Activated naive CD4-positive, alpha-beta T cell treated with anti-CD3 and anti-CD28 coated beads, Interleukin-2, amount 50 U/mL, for 72 hours (primary cell): ENCODE measurements at places on chromosomes 1 and 21. TPM values are rescaled to one million over a fixed set of nuclear protein-coding genes. Genes with fewer than 3 reads are reported as not detected.
A peak's percentile ranks its signal among the peaks of the same experiment; 100 is the strongest.

Gene KLHDC7A
- total RNA-seq: not detected

Gene IVL
- not detected for total RNA-seq

GRCh38 chr1:33258788-33259274 is 2.5 kb downstream of the ZNF362 start:
- DNase-seq: no peak

DNA sequence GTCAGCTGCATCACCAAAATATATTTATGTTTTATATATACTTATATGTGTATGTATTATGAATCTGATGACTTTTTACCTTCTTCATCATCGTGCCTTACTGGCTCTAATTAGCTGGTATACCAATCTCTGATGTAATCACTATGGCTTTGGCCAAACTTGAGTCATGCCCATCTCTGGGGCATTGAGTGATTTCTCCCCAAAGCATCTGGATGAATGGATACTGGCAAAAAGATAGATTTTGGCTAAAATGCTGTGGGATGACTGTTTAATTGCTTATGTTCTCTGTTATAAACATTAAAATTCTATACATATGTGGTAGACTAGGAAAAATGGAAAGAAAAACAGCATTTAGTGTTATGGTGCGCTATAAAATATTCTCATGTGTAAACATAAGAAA is 19.6 kb downstream of the CDKN2C start:
- no peak for DNase-seq

- DNase-seq: no peak
Measured at GRCh38 chr1:166031932-166032571, 134.7 kb downstream of the FAM78B start.

DNA sequence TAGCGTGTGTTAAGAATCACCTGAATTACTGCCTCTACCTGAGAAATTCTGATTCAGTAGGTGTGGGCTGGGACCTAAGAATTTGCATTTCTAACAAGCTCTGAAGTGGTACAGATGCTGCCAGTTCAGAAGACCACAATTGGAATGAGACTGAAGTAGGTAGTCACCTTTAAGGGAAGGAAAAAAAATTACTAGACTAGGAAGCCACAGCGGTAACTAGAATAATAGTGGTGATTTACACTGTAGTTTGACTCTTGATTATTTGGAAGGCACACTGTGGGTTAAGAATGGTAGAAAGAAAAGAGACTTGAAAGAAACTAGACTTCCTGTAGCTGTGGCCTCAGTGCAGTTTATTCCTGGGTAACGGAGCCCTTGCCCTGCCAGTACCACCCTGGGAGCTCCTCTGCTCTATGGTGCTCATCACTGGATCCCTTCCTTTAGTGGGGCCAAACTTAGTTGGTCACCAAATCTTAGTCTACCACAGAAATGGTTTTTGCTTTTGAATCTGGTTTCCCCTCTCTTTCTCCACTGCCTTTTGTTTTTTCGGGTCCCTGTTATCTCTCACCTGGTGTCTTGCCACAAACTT is 43.6 kb downstream of the ARID1A start:
- peak; percentile 19 for DNase-seq

GRCh38 chr1:91011726-91012125 is 10.1 kb downstream of the ZNF644 start:
- DNase-seq: no peak

DNA sequence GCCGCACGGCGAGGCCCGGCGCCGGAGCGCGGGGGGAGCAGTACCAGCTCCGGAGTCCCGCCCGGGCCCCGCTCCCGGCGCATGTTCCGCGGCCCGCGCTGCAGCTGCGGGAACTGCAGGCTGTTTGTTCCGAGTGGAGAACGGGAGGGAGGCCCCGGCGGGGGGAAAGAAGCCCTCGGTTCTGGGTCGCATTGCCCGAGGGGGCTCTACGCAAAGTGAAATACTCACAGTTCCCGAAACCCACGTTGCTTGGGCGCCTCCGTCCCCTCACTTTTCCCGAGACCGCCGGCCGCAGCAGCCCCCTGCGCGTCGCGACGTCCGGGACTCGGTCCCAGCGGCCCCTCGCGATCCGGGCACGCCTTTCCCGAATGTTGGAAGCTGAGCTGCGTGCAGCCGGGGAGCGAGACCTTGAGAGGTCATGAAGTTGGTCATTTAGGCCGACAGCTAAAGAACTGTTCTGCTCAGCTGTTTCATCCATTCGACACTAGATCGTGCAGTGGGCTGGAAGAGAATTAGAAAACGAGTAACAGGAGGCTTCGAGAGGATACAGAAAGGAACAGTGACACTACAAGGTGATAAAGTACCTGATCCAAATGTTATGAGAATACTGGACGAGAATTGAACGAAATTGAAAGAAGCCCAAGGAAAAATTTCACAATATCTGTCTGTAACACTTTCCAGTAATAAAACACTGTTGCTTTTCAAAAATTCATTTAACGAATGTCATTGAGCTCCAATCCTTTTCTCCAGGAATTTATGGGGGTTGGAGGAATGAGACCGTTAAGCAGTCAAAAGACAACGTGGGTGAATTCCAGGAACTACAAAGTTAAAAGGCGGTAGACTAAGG is 657 bp upstream of the LIN9 start:
- no peak for DNase-seq

DNA sequence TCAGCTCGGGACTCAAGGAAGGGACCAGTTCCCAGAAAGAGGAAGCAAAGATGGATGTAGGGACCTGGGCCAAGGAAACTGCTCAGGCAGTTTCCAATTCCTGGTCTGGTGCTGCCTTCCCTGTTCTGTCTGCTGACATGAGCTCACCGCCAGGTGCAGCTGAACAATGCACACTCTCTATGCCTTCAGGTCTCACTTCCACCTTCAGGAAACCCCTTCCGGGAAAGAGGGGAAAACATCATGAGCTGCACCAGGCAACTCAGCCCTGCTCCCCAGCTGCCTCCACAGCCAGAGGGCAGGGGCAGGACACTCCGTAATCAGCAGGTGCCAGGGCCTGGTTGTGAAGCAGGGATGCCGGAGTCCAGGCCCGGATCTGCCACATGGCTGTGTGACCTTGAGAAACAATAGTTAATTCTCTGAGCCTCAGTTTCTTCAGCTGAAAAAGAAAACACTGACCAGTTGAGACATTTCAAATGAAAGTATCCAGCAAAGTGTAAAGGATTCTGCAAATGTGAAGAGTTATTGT is 27.8 kb downstream of the SMIM12 start:
- no peak for DNase-seq

GRCh38 chr21:45372732-45373355 is 32.1 kb upstream of the COL18A1 start:
- DNase-seq: no peak
